ENCODE measurements at places on chromosomes 7 and 10.

DNA sequence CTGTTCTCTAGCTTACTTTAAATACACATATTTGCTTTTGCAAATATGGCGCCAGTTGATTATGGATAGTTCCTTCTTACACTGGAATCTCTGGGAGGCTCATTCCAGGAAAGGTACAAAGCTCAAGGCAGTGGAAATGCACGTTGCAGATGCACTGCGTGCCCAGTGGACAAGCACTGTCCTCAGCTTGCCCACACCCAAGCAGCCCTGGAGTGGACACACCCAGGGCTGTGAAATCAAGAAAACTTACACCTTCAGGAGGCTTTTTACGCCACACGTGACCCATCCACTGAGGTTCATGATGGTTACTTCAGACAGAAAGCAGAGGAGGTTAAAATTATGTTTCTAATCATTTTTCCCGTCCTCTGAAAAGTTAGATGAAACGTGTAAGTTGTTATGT is 248.5 kb downstream of the VTI1A start:
- DNase-seq = no peak

DNA sequence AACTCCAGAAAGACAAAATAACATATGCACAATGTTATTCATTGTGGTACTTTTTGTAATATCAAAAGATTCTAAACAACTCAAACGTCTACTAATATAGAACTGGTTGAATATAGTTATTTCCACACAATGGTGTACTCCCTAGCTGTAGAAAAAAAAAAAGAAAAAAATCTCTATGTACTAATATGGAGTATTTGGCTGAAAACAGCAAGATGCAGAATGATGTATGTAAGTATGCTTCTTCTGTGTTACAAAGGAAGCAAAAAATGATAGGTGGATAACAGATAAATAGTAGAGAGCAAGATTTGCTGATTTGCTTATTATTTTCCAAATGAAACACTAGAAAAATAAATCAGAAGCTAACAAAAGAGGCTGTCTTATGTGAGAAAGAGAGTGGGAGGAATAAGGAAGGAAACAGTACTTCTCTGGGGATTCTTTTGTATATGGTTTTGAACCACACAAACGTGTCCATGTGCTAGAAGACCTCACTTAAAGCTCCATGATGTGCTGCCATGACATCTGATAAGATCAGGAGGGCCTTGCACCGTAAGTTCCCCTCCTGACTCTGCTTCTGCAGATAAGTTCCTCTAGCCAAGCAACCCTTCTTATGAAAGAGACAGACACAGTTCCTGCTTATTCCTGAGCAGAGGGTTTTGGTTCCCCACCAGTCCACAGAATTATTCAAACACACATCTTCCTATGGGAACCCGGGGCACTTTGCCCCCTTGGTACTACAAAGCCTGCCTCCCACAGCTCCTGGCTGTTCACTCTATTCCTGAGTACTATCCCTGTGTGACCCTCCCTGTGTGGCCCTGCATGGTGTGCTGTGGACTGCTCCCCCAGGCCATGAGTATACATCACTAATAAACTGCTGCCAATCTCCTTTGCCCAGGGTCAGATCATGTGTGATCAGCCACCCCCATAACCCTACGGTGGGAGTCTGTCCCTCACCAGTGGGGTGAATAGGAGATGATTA is 159.1 kb downstream of the CCDC71L start:
- no peak for DNase-seq

DNA sequence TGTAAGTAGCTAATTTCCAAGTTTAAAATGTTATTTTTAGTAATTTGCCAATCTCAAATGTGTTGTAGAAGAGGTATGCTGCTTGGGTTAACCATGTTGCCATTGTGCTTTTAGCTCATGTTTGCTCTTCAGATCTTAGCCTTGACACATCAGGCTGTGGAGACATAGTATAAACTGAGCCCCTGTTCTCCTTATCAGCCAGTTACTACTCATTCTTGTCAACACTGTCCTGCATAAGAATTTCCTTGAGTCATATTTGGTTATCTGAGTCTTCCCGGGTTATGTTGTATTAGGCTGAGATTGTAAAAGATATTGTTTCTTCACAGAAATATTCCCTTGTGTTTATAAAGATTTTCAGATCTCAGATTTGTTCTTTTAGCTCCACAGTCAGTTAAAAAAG is 4.1 kb downstream of the SSBP1 start:
- no peak for DNase-seq

- DNase-seq = no peak
These were observed 277.6 kb upstream of the IGFBP3 start for GRCh38 chr7:46198701-46199100.

DNA sequence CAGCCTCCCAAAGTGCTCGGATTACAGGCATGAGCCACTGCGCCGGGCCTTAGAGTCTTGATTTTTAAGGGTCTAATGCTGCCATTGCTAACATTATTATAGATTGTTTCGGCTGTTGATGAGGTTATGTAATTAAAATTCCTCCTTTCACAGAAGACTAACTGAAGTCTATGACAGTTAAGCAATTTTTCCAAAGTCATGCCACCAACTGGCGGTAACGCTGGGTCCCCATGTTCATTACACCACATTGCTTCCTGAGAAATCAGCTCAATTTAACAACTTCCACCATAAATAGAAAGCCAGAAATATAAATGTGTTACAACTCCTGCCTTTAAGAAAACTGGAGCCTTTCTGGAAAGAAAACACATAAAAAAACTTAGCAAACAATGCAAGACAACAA is 3.5 kb downstream of the ERLIN1 start:
- no peak for DNase-seq

GRCh38 chr7:16564909-16565426 is 38.3 kb downstream of the LRRC72 start:
- peak; percentile 33 for DNase-seq

DNA sequence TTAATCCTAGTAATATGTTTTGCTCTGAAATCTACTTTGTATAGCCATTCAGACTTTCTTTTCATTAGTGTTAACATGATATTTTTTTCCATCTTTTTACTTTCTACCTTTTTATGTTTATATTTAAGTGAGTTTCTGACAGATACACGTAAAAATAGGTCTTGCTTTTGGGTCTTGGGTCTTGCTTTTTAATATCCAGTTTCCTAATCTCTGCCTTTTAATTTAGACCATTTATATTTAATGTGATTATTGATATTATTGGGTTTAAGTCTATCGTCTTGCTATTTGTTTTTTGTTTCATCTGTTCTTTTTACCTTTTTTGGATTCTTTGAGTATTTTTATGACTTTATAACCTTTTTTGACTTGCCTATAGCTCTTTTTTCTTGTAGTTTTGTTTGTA is 7.9 kb downstream of the PHTF2 start:
- DNase-seq = no peak

DNA sequence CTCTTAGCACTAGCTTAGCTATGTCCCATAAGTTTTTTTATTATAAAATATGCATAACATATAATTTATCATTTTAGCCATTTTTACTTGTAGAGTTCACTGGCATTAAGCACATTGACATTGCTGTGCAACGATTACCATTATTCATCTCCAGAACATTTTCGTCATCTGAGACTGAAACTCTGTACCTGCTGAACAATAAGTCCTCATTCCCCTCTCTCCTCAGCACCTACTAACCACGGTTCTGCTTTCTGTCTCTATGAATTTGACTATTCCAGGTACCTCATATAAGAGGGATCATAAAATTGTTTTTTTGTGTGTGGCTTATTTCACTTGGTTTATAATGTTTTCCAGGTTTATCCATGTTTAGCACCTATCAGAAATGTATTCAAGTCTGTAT is 64.1 kb downstream of the SHOC2 start:
- DNase-seq = no peak

GRCh38 chr7:20864221-20864620 is 77.5 kb upstream of the SP8 start:
- no peak for DNase-seq

DNA sequence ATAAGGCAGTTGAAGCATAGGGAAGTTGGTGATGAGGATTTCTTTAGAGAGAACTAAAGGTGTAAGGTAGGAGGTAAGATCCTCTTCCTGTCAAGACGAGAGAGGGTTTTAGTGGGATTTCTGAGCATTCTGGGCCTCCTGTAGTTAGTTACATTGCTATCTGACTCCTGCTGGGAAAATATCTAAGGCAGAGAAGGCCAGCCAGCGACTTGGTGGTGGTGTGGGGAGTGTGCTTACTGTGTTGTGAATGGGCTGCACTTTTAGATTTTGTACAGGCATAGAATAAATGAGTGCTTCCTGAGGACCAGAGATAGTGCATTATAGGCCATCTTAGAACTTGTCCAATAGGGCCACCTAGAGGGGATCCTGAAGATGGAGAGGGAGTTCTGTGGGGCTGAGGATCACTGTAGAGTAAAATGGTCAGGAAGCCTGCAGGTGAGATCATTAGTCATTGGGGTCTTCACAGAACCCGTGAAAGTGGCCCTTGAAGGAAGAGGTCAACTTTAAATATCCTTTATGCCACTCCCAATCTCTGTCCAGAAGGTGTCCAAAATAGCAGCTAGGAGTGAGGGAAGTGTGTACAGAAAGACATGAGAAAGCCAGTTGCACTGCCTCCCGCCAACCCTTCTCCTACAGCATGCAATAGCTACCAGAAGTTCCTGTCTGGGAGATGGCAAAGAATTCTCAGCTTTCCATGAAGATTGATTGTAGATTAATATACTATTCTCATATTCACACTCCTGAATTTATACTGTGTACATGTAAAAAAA is 266.6 kb downstream of the POLR1F start:
- DNase-seq = no peak

DNA sequence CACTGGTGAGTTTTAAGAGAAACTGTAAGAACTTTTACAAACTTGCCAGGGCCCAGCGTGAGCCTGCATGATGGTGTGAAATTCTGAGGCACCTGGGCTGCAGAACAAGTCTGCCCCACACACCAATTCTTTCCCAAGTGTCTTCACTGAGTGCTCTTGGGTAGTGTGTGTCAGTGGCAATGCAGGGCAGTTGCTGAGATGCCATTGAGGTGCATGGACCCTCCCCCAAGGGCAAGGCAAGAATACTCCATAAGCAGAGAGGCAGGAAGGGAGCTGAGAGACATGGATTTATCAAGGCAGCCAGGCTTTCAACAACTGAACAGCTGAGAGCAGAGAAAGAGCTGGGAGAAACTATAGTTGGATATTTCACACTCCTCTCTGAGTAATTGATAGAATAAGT is 801.2 kb downstream of the GRID1 start:
- no peak for DNase-seq

- DNase-seq = no peak
These were observed 7.7 kb downstream of the HDAC9 start for GRCh38 chr7:18503126-18503866.

DNA sequence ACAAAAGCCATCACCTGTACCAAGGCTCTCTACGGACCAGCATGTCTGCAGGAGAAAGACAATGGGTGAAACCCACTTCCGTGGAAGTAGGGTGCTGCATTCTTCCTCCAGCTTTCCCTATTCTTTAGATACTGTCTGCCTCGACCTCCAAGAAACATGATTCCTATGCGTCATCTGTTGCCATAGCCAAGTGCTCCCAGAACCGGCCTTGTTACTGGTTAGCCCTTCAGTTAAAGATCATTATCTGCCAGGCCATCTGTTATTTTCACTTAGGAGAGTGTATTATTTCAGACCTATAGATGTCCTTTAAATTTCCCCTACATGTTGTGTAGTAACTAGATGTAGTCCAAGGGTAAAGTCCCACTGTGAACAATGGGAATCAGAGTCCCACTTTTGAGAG is 89.0 kb upstream of the KIAA1217 start:
- no peak for DNase-seq

- DNase-seq = no peak
These were observed 73.2 kb downstream of the GPR37 start for GRCh38 chr7:124692425-124692824.

- DNase-seq = no peak
These were observed 17.4 kb downstream of the ESYT2 start for GRCh38 chr7:158811894-158812293.

- DNase-seq = no peak
These were observed 73.1 kb downstream of the LANCL2 start for GRCh38 chr7:55438085-55438756.

DNA sequence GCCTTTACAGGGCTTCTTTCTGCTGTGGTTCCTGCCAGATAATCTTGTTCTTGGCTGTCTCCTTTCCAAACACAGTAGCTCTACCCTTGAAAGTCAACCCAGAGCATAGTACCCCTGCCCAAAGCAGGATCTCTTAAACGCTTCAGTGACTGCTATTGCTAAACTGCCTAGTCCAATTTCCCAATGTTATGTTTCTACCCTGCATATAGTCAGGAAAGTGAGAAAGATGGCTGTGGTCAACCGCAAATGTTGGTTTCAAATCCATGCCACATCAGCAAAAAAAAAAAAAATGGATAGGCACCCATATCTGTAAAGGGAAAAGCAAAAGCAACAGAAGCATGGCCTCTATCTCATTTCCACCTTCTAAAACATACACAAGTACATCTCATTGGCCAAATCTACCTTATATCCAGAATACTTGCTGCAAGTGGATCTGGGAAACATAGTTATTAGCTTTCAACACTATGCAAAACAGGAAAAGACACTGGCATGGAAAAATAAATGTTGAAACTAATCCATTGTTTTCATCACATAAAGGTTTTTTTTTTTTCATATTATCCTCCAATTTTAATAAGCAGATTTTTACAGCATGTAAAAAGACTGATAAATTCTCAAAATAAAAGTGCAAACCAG is 59.8 kb downstream of the DNAJC1 start:
- DNase-seq = no peak

- DNase-seq = no peak
These were observed 494.0 kb upstream of the POT1 start for GRCh38 chr7:125423458-125424155.

DNA sequence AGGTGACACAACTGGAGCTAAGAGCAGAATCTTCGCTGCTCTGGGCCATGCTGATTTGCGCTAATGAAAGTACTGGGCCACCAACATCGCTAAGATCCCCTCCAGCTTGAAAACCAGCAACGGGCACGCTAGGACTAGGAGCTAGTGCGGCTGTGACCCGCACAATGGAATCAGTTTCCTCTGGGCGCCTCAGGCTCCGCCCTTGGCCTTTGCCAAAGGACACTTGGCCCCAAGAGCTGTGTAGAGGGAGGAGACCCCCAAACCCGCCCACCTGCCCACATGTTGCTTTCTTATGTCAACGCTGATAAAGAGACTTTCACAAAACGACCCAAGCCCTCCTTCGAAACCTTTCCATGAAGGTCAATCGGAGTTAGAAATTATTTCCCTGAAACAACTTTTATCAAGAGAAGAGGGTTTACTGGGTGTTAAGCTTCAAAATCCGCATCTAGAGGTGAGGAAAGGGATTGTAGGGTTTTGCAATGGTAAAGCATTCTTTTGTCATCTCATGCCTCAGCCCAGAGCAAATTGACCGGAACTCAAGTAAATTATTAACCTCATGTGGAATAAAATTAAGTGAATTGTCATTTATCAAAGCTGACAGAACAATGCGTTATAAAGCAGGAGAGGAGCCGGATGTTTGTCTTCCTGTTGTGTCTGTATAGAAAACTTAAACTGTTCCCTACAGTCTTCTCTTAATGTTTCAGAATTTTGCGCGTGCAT is 9.4 kb downstream of the ABCB5 start:
- no peak for DNase-seq

GRCh38 chr7:100079024-100079560 is 2.4 kb downstream of the ZNF3 start:
- DNase-seq = no peak

GRCh38 chr7:117157241-117158209 is 165.3 kb downstream of the WNT2 start:
- no peak for DNase-seq

GRCh38 chr7:113092762-113093161 is 6.1 kb upstream of the GPR85 start:
- DNase-seq = no peak

Measured in activated naive CD4-positive, alpha-beta T cell treated with anti-CD3 and anti-CD28 coated beads for 36 hours (primary cell).